NCI-H526 treated with DMSO at 0.1 percent for 48 hours (cell line): ENCODE measurements at places on chromosomes 4 and X.

DNA sequence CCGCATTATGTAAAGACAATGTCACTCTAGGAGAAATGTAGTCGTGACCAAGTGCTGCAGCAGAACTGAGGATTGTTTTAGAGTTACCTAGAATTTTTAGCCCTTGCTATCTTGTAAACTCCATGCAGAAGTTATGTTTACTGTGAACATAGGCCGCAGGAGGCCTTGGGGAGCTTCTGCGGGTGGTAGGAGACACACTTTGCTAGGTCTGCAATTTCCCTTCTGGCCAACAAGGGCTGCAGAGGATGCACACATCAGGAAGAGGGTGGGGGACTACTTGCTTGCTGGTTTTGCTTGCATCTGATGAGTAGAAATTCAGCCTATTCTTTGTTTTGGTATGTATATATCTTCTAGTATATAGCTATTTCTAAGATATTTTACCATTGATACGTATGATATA is 23.1 kb downstream of the BANK1 start:
- DNase-seq: no peak

DNA sequence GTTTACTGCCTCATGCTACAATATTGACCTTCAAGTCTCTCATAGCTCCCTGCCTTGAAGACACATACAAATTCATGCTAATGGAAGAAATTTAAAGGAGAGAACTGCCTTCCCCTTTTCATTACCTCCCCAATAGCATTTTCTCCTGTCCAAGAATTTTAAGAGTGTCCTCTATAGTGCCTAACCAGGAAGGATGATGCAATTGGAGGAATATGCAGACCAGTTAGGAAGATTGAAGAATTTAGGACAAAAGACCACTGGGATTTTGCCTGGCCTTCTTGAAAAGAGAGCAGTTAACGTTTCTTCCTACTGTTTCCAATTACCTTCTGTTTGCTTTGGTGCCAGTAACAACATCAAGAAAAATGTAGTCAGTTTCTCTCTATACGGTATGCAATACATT is 443.9 kb downstream of the INPP4B start:
- DNase-seq: no peak

DNA sequence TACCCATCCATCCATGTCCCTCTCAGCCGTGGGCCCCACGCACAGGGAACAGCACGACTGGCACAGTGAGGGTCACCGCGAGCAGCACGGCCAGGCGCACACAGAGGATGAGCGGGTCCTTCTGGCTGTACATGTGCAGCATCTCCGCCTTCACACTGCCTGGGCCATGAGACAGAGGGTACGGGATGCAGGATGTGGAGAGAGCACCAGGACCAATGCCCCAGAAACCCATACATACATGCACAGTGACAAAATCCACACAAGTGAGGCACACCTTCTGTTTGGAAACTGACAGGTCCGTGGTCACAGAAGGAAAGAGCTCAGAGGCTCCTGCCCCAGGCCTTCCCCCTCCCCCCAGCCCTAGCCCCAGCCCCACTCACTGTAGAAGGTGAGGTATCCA is 9.5 kb downstream of the SLC38A5 start:
- no peak for DNase-seq

DNA sequence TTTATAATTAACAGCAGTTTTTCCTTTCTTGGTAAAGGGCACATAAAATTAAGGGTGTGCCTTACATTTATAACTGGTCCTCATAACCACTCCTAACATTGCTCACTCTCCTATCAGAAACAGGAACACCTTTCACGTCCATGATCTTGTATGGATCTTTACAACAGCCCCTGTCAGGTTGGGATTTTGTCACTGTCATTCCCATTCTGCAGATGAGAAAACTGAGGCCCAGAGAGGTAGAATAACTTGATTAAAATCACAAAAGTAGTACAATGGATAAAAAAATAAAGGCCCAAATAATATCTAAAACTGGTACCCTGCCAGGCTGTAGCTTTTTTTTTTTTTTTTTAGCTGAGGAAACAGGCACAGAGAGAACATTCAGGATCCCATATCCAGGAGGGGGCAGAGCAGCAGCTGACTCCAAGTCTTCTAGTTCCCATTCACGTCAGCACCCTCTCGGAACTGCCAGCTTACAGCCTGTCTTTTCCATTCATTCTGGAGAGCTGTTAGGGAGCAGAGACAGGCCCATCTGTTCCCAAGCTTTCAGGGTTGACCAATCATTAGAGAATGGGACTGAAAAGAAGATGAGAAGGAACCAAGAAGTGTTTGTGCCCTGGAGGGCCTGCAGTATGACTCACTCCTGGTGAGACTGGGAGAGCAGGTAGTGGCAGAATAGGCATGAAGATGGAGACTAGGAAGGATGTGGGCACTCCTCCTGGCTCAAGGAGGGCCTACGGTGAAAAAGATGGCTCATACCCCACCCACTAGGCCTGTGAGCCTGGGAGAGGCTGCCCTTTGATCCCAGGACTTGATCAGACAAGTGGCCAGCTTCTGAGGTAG is 7.3 kb downstream of the SUV39H1 start:
- DNase-seq: no peak

- no peak for DNase-seq
Measured at GRCh38 chrX:133608406-133608805, 193.1 kb upstream of the GPC4 start.

DNA sequence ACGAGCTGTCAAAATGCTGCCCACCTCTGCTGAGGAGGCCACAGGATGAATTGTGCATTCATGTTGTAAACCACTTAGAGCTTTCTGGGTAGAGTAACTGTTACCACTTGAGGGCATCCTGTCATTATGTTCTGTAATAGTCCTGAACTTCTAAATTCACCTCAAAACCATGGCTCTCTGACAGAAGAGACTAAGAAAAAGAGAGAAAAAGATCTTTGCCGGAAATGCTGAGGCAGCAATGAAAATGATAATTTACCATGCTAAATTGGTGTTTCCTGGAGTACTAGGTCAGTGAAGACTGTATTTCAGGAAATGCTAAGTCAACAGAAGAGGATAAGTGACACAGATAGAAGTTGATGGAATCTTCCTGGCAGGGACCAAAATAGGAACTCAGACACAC is 942.3 kb upstream of the SLIT2 start:
- DNase-seq: no peak

GRCh38 chr4:90121676-90122354 is 5.4 kb upstream of the CCSER1 start:
- DNase-seq: no peak

- no peak for DNase-seq
Measured at GRCh38 chr4:158850800-158851644, 82.2 kb downstream of the FNIP2 start.

DNA sequence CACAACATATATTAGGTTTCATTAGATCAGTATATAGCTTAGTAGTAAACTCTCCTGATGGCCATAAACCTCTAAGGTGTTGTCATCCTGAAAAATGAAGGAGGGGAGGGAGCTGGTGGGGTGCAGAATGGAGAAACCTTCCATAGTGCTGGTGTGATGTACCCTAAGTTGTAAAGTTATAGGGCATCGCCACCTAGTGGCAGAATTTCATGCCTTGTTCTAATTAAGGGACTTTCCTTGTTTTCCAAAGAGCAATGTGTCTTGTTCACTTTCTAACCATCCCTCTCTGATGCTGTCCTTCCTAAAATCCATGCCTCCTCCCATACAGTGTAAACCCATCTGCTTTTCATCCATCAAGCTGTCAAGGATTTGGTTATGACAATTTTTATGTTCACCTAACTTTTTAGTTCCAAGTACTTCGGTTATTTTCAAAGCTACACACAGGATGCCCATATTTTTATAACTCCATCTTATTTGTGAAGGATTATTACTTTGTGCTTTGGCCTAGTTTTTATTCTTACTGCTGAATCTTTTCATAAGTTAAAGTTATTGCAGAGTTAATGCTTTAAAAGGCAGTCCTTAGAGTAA is 4.5 kb downstream of the NBDY start:
- peak; percentile 1 for DNase-seq

DNA sequence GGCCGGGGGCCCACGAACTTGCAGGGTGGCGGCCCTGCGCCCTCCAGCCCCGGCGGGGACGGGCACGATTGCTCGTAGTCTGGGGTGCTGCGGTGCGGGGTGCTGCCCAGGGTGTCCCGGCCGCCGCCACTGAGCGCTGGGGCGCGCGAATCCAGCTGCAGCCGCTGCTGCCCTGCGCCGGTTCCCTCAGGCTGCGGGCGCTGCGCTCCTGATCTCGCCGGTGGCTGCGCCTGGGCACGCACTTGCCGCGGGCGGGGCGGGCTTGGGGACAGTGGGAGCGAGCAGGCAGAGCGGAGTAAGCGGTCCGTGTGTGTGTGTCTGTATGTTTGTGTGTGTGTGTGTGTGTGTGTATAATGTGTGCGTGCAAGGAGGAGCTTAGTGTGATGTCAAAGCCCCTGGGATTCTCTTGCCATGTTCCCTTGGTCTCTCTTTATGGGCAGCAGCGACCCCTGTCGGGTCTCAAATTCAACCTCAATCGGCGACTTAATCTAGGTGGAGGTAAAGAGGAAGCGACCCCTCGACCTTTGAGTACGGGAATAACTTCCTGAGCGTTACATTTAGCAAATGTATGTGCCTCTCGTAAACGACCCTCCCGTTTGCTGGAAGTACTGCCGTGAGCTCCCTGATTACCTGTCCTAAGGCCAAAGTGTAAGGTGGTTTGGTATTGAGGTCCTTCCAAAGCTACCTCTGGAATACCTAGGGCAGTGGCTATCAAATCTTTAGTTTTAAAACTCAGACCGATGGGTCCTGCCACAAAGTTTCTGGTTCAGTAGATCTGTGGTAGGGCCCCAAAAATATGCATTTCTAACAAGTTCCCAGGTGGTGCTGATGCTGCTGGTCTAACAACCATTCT is at the start of gene RNF150:
RNF150 (minus strand) TSS at position 324 of the 853 bp plus-strand sequence.
- DNase-seq: peak; percentile 92

GRCh38 chr4:160880180-160880579 is 1283.6 kb downstream of the FSTL5 start:
- no peak for DNase-seq

DNA sequence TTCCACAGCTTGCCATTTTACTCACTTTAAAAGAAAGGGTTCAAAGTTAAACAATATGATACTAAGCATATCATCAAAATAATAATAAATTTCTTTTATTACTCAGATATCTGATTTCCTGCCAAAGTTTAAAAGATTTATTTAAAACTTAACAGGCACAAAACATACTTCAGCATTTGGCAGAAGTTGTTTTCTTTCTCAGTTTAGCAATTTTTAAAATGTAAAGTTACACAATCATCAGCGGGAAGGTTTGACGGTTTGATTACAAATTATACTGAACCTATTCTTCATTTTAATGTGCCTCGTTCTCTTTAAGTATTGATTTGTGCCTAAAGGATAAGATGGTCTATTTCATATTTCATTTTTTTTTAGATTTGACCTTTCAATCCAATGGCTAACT is 227.2 kb downstream of the APBB2 start:
- DNase-seq: no peak

- DNase-seq: peak; percentile 88
Measured at GRCh38 chrX:57286507-57287251, at the start of gene FAAH2. TSS of gene FAAH2 (plus strand) at chrX:57286706. CDS start at chrX:57286826, 120 bp downstream.

GRCh38 chrX:109783701-109784079 is 50.6 kb upstream of the ACSL4 start:
- DNase-seq: no peak

GRCh38 chrX:149570668-149571067 is 16.6 kb downstream of the MAGEA9B start:
- DNase-seq: no peak

GRCh38 chrX:71489540-71489939 is 43.4 kb upstream of the OGT start:
- DNase-seq: no peak

DNA sequence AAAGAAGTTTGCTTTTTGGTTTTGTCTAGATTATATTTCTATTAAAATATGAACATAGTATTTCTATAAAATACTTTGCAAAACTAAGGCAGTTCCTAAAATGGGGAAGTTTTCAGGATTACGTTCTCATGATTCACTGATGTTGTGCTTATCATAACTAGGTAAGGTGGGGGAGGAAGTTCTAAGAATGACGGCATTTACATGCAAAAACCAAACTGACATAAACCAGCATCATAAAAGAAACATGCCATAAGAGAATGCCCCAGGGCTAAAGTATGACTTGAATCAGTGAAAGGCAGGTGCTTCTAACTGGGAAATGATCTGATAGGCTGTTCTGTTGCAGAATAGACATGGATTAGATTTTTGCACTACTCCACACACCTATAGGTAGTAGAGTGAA is 204.7 kb upstream of the JADE1 start:
- DNase-seq: peak; percentile 9

DNA sequence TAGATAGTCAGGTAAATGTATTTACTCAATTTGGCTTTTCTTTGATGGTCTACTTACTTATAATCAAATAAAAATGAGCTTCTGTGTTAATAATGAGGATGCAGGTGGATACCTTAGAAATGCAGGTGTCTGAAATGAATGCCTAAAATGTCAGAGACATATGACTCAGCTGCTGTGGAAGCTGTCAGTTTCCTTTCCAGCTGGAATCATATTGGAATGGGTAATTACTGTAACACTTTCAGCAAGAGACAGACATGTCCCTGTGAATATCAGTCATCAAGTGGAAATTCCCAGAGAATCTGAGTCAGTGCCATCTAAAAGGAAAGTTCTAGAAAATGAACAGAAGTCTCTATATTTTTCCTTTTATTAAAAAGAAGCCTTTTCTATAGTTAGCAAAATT is 783.0 kb upstream of the AADAT start:
- no peak for DNase-seq

DNA sequence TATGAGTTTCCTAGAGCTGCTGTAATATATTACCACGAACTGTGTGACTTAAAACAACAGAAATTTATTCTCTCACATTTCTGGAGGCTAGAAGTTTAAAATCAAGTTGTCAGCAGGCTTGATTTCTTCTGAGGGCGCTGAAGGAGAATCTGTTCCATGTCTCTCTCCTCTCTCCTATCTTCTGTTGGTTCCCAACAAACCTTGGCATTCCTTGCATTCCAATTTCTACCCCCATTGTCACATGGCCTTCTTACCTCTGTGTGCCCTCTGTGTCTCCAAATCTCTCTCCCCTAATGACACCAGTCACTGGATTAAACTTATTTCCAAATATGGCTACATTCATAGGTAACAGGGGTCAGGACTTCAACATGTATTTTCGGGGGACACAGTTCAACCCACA is 672.7 kb downstream of the RPA4 start:
- DNase-seq: no peak

- DNase-seq: no peak
Measured at GRCh38 chrX:149982310-149982709, 44.0 kb upstream of the EOLA2 start.

DNA sequence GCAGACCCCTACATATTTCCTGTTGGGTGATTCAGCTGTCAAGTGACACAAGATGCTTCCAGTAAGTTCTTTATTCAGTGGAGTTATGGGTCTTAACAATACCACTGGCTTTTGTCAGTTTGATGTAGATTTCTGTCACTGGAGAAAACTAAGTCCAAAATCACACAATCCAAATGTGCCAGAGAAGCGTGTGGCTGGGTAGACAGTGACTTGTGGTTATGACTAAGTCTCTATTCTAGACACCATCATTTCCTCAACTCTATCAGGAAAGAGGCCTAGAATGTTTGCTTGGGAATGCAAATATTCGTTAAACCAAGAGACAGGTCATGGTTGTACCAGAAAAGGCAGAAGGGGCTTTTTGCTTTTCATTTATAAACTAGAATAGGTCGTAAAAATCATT is 54.4 kb upstream of the HS3ST1 start:
- DNase-seq: no peak
